CD4-positive, alpha-beta T cell treated with Interleukin-2 at 100 ng/mL for 4 hours (primary cell): ENCODE measurements at places on chromosomes 7 and 10.
A peak's percentile ranks its signal among the peaks of the same experiment; 100 is the strongest.

DNA sequence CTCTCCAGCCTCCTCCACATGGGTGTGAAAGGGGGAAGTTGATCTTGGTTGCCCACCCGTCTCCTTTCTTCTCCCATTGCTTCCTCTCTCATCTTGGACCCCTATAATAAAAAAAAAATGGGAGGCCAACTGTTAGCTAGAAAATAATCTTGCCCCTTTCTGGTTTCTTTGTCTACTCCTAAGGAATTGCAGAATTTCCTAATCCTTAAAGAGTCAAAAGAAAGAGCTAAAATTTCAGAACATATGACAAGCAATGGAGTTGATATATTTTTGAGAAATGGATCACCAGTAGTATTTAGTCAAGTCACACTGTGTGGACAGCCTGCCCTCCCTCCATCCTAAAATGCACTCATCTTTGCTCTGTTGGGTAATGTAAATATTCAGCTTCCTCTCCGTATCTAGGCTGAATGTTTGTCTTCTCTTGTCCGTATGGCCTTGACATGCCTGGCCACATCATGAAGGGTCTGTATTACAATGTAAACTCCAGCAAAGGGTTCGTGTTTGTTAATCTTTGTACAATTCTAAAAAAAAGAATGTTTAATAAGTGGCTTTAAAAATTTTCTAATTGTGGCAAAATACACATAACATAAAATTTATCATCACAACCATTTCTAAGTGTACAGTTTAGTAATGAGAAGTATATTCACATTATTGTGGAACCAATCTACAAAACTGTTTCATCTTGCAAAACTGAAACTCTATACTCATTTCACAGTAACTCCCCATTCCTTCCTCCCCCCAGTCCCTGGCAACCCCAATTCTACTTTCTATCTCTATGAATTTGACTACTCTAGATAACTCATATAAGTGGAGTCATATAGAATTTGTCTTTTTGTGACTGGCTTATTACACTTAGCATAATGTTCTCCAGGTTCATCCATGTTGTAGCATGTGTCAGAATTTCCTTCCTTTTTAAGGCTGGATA is 71.5 kb downstream of the ZNF92 start:
- no peak for DNase-seq

GRCh38 chr10:15068802-15069201 is 19.8 kb downstream of the ACBD7 start:
- no peak for DNase-seq

DNA sequence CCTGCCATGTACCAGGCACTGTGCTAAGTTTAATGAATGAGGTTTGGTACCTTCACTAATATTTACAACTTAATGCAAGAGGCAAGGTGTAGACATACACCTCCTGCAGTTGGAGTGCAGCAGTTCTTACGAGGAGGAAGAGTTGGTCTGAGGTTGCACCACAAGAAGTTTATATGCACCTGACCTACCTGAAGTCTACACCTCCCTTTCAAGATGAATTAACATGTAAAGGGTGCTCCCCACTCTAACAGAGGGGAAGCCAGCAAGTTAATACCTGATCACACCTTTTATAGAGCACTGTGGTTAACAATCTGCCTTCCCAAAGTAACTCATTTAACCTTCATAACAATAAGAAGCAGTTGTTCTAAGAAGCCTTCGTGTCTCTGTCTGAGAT is 120.0 kb downstream of the LYZL1 start:
- DNase-seq = peak; percentile 5

GRCh38 chr7:6202117-6202516 is 70.3 kb downstream of the CYTH3 start:
- no peak for DNase-seq

DNA sequence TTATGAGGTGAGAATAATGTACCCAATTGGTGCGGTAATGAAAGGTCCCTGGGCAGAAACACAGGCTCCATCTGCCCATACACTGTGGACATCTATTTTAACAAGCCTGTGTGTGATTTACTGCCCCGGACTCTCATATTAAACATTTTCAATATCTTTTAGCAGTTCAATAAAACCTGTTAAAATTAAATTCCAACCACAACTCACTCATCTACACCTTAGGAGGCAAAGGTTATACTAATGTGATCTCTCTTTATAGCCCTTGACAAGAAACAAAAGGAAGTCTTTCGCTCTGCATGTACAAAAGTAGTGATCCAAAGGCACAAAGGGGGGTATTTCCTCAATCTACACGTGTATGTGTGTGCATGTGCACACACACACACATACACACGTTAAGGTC is 186.0 kb downstream of the PARD3 start:
- DNase-seq = no peak

GRCh38 chr10:61464461-61465170 is 11.4 kb upstream of the TMEM26 start:
- no peak for DNase-seq

GRCh38 chr10:102113956-102114857 is 6.0 kb downstream of the LDB1 start:
- no peak for DNase-seq
